ENCODE measurements at places on chromosomes 6 and 20.

DNA sequence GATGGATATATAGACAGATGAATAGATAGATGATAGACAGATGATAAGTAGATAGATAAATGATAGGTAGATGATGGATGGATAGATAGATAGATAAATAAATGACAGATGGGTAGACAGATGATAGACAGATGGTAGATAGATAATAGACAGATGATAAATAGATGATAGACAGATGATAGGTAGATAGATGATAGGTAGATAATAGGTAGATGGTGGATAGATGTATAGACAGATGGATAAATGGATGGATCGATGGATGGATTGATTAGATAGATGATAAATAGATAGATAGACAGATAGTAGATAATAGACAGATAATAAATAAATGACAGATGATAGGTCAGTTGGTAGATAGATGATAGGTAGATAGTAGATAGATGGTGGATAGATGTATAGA lies 212.7 kb downstream of the NFATC2 start:
- DNase-seq = no peak

- DNase-seq = no peak
These were observed 107.4 kb downstream of the SULF2 start for GRCh38 chr20:47677635-47678453.

DNA sequence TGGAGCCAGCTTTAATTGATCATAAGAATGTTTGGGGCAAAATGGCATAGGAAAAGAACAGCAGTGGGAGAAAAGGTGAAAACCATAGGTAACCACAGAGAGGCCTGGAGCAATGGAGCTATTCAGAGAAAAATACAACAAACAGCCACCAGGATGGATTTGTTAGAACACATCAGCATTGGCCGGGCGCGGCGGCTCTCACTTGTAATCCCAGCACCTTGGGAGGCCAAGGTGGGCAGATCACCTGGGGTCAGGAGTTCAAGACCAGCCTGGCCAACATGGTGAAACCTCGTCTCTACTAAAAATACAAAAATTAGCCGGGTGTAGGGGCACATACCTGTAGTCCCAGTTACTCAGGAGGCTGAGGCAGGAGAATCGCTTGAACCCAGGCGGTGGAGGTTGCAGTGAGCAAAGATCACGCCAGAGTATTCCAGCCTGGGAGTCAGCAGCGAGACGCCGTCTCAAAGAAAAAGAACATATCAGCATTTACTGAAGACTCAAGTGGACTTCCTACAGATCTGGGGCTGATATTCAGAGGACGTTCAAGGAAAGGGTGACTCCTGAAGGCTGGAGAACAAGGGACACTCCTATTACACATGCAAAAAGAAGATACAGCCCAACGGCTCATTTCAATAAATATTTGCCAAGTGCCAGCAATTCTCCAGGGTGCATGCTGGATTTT lies 20.2 kb downstream of the SNHG17 start:
- no peak for DNase-seq

DNA sequence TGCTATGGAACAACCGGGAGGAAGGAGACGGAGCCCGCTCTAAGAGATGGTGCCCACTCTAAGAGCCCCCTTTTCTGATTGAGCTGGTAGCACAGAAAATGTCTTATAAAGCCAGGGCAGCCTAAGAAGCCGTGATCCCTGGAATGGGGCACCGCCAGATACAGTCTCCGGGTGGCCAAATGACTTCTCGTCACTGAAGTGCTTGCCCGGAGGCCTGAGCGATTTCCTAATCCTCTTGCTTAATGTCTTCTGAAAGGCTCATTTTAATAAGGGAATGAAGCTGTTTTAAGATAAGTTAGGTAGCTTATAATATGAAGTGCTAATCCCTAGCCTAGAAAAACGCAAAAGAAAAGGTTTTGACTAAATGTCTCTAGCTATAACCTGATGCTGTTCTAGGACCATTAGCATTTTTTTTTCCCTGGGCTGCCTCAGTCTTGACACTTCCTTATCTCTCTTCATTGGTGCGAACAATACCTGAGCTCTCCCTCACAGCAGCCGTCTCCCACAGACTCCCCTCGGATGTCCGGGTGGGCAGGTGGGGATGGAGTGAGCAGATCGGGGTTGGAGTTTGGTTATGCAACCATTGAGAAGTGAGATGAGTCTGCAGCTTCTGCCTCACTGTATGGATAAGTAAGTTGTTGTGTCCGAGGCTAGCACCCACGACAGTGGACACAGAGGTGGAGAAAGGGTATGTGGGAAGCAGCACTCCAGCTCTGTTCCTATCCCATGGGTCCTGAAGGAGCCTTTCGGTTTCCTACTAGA lies 559.4 kb upstream of the AGPAT4 start:
- no peak for DNase-seq

DNA sequence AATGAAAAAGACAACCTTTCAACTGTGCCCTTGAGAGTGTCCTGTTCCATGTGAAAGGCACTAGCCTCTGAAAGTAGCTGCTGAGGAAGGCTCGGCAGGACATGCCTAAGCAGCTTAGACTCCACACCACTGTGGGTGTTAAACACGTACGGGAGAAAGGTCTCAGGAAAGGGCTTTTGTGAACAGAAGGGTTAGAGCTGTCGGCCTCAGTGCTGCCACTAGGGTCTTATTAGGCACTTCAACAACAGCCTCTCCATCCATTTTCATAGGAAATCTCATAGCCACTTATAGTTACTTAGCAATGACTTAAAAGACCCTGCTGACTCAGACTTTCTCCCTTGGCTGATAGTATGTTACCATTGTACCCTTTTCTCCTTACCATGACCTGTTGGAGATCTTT lies 662.8 kb downstream of the TBC1D32 start:
- no peak for DNase-seq

DNA sequence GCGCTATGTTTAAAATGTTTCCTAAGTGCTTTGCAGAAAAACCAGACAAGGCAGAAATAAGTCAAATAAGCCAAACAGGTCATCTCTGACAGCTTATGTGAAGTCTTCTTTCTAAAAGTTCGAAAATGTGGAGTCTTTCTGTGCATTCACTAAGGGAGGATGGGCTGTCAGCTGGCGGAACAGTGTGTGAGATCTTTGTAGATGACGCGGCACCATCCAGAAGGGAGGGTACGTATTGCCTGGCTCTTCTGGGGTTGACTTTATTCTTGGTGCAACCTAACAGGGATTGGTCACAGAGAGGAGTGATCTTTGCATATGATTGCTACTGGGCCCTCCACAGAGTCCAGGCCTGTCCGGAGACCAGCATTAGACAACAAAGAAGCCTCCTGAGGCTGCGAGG lies 114.5 kb upstream of the EDN1 start:
- DNase-seq = no peak

DNA sequence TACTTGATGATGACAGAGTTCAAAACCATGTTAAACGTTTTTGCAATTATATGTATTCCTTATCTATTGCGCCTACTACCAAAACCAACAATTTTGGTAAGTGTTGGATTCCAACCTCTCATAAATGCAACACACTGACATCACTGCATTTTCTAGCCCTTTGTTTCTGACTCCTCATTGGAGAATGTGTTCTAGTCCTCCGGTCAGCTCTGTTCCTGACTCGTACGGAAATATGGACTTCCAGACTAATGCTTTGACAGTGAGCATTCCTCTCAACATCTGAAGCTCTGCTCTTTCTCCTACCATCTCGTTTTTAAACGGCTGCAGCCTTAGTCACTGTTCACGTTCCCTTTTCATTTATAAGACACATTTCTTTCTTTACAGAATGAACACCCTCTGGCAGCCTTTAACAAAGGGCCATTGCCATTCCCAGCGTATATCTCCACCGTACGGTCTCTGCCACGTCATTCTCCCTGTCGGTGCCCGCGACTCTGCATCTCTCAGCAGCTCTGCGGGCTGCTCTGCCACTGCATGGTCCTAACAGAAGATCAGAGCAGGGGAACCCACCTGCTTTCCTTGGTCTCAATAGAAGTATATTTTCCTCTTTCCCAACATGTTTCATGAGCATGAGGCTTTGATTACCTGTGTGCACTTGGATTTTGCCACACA lies 103.0 kb upstream of the SYNDIG1 start:
- DNase-seq = no peak

DNA sequence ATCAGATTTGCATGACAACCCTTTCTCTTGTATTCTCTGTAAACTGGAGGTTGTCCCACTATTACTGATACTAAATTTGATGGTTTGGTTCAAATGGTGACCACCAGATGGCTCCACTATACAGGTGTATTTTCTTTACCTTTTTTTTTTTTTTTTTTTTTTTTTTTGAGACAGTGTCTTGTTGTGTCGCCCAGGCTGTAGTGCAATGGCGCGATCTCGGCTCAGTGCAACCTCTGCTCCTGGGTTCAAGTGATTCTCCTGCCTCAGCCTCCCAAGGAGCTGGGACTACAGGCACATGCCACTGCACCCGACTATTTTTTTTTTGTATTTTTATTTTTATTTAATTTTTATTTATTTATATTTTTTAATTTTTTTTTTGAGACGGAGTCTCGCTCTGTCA lies 6.6 kb upstream of the WTAP start:
- DNase-seq = no peak

GRCh38 chr6:69719602-69720193 lies 77.1 kb downstream of the LMBRD1 start:
- DNase-seq = peak; percentile 44

- DNase-seq = no peak
These were observed 87.1 kb upstream of the NT5E start for GRCh38 chr6:85362652-85363310.

Measured in NCI-H1694 treated with DMSO at 0.1 percent for 48 hours (cell line).